ENCODE measurements at places on chromosomes 5 and 9.

DNA sequence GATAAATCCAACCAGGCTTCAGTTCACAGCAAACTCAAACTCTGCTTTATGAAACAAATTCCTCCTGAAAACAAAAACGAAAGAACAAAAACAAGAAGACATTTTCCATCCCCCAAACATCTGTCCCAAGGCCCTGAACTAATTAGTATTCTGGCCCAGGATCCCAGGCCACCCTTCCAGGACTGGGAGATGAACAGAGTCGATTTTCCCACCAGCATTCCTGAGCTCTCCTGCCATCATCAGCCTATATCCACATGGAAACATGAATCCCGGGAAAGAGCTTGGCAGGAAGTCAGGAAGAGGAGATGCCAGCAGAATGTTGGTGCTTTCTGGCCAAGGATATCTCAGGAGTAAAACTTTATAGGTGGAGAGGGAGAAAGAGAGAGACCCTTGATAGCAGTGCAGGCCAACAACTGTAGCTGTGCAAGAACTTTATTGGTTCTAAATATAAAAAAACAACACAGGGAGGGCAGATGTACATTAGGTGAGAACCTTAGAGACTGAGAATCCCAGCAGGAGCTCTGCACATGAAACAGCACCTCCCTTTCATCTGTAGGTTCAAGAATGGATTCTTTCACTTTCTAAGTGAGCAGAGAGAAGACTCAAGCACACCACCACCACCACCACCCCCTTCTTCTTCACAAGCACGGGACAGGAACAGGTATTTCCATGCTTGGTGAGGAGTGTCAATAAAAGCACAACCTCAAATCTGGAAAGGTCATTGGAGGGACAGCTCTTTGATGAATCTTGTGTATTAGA, 190.7 kb upstream of the TAS2R1 start:
- no peak for DNase-seq

- DNase-seq = no peak
Observed at GRCh38 chr9:71004196-71004595, 117.2 kb downstream of the TRPM3 start.

- no peak for DNase-seq
Observed at GRCh38 chr5:77181173-77181572, 29.3 kb upstream of the PDE8B start.

GRCh38 chr5:9479361-9479760, 66.5 kb downstream of the SEMA5A start:
- no peak for DNase-seq

DNA sequence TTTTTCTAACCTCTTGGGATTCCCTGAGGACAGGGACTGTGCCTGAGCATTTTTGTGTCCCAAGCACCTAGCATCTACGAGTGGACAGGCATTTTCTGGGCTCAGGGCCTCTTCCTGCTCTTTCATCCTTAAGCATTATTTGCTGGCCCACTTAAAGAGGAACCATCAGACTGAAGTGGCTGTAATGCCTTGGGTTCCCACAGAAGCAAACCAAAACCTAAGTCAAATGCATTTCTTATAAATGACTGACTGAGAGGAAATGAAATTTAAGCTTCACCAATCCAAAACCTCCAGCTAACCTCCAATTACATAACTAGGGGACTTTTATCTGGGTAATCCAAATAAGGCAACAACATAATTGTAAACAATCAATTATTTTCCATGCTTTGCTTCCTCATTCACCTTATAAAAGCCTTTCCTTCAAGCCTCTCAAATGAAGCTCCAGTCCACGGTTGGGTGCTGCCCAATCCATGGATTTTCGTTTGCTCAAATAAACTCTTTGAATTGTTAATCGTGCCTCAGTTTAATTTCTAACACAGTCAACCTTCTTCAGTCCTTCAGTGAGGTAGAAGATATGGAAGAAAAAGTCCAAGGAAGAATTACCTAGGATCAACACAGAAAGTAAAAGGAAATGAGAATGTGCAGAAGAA, 25.3 kb upstream of the SLC31A2 start:
- no peak for DNase-seq

All from NCI-H2171 treated with DMSO at 0.1 percent for 48 hours (cell line).